Urinary bladder (tissue), 4 donors: ENCODE measurements at places on chromosomes 6 and 20.

DNA sequence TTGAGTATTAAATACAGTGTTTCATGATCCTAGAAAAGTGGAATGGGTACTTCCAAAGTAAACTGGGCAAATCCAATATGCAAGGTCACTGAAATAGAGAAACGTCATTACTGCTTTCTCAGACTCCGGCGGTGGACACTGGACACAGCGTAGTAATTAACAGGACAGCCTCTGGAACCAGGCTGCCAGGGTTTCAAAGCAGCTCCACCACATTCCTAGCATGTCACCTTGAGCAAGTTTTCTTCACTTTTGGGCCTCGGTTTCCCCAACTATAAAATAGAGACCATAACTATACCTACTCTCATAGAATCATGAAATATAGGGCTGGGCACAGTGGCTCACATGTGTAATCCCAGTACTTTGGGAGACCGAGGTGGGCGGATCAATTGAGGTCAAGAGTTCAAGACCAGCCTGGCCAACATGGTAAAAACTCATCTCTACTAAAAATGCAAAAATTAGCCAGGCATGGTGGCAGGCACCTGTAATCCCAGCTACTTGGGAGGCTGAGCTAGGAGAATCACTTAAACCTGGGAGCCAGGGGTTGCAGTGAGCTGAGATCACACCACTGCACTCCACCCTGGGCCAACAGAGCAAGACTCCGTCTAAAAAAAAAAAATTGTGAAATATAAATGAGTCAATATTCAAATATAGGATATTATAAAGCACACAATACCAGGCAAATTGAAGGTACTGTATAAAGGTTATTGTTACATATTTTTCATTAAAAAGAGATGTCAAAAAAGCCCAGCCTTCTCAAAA is 24.9 kb downstream of the ARHGAP18 start:
- DNase-seq, result no peak

DNA sequence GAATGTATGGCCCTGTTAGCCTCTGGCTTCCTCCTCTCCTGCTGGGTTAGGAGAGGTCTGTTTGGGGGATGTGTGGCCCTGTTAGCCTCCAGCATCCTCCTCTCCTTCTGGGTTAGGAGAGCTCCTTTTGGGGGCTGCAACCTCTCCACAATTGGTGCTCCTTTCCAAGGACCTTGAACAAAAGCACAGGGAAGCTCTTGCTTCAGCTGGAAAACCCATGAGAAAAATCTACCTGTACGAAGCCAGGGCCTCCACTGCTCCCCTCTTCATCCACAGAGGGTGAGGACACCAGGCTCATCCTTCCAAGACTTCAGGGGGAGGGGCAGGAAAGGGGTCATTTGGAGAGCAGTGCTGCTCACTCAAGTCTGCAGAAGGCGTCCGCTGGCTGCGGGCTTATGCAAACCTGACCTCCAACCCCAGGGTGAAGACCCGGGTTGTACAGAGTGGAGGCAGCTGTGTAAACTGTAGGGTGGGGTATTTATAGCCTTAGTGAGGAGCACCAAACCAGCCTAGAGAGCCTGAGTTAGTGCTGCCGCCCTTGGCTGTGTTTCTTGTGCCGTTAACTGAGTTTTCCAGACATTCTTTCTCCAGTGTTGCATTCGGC is 62.1 kb downstream of the SLC24A3 start:
- DNase-seq, result no peak

DNA sequence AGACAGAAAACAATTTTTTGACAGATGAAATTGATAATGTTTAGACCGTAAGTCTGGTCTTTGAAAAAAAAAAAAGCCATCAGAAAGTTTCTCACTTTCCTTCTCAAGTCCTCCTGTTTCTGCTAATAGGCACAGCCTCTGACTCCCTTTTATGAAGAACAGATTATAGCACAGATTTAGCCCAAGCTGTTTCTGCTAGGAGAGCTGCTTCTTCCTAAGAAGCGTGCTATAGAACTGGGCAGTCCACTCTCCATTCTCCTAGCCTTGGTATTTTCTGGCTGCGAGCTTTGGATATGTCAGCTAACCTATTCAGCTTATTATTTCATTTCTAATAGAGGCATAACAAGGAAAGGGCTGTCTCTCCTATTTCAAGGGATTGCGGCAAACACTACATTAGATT is 112.5 kb downstream of the SGK1 start:
- no peak for DNase-seq

DNA sequence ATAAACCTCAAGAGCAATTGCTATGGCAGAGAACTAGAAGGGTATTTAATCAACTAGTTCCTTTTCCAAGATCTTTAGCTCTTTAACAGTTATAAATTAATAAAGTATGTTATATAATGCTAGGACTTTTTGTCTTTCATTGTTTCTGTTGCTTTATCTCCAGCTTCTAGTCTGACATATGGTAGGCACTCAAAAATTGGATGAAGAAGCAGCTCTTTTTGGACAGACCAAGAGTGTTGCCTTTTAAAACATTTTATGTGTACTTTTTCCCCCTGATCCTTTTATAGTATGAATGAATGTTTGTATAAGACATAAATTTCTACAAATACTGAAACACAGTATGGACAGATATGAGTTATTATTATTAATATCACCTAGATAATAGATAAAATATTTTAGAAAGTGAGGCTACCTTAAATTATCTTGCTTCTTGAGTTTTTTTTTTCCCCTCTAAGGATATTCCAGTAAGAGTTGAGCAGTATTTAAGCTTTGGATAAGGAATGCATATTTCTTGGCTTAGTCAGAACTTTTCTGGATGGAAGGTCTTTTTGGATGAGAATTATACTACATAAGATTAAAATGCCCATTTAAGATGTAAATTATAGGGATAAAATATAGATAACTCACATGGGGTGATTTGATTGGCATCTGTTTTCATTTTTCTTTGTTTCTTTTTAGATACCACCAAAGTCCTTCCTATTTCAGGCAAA is 16.6 kb downstream of the LAMA2 start:
- no peak for DNase-seq

GRCh38 chr6:42409581-42409980 is 42.1 kb downstream of the TRERF1 start:
- no peak for DNase-seq
